KG1 (cell line): ENCODE measurements at places on chromosomes 5 and 9.

DNA sequence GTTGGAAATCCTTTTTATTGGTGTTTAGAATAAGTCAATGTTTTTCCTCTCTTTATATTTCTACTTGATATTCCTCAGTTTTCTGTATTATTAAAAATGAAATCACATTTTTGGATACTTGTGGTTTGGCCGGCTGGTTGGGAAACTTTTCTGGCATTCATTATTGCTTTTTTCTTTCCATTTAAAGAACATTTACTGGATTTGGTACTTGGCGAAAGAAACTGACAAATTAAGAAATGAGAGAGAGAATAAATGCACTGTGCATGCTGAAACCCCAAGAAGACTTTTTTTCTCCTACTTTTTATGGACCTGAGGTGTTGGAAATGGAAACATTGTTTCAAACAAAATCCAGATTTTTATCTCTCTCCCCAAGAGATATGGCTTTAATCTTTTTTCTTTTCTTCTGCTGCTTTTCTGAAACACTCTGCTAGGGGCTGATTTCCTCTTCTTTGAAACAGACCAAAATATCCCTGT lies 128.4 kb downstream of the SNX18 start:
- DNase-seq = no peak

DNA sequence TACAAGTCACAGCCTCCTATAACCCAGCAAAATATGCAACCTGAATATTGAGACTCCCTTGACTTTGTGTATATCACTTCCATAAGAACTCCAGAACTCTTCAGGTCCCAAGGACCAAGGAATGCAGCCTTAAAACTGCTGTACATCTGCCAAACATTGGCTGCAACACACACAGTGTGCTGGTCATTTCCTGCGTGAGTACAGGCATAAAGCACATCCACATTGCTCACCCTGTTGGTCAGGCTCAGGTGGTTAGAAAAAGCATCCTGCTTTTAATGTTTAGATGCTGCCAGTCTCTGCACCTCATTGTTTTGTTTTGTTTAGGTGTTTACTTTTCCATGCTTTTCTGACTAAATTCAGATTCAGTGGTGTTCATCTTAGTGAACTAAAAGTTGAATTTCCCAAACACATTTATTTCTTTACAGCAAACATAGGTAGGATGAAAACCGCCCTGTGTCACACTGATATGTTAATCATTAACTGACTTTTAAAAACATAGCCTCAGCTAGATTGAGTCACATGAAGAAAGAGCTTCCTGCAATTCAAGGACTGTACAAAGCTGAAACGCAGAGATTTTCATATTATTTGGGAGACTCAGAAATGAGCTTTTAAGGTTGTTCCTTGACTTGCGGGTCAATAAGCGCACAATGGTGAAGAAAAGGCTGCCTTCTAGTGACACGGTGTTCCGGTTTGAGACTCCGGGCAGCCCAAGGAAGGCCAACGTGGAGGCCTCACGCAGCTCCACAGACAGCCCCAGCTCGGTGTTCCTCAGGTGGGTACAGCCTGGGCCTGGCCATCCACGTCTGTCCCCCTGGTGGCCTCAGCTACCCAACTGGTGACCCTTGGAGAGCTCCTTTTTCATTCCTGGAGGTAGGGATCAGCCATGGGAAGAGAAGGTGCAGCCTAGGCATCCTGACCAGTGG lies 52.2 kb upstream of the GRAMD2B start:
- no peak for DNase-seq

- no peak for DNase-seq
These were observed 174.7 kb downstream of the NR3C1 start for GRCh38 chr5:143228597-143229293.

DNA sequence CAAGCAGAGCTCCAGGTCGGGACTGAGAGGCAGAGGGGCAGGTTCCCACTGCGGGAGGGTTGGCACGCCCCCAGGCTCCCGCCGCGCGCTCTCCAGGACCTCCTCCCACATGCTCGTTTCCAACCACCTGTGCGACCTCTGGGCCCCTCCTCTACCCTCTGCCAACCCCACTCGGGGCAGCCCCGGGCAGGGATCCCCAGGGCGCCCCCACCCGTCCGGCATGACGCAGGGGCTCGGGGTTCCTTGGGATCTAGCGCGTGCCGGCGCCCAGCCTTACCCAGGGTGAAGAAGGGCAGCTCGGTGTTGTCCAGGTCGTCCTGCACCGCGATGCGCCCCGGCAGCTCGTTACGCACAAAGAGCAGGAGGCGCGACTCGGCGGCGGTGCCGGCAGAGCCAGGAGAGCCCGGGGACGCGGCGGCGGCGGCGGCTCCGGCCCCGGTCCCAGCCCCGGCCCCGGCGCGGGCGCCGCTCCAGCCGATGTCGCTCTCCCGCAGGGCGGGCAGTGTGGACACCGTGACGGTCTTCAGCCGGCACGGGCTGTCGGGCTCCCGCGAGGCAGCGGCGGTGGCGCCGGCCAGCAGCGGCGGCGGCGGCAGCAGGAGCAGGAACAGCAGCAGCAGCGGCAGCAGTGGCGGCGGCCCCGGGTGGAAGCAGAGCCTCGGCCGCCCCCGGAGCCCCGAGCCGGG lies 494 bp downstream of the ASTN2 start:
- no peak for DNase-seq

DNA sequence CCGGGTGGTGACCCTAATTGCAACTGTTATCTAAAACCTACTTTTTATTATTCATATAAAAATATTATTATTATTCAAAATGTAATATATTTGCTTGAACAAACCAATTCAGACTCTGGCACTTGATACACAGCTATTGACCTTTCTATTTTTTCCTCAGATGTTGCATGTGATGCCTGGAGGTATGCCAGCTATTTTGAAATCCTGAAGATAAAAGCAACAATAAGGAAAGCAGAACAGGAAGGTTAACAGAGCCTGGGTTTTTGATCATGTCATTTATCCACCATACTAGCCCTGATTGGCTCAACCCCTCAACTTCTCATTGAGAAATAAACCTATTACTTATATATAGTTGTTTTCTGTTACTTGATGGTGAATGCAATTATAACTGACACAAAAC lies 340.9 kb upstream of the KIF2A start:
- DNase-seq = no peak

GRCh38 chr9:36127652-36128244 lies 8.8 kb upstream of the GLIPR2 start:
- DNase-seq = no peak

GRCh38 chr5:96051401-96051830 lies 89.8 kb upstream of the ELL2 start:
- DNase-seq = no peak

- no peak for DNase-seq
These were observed 4.0 kb downstream of the FOXE1 start for GRCh38 chr9:97856857-97857605.

DNA sequence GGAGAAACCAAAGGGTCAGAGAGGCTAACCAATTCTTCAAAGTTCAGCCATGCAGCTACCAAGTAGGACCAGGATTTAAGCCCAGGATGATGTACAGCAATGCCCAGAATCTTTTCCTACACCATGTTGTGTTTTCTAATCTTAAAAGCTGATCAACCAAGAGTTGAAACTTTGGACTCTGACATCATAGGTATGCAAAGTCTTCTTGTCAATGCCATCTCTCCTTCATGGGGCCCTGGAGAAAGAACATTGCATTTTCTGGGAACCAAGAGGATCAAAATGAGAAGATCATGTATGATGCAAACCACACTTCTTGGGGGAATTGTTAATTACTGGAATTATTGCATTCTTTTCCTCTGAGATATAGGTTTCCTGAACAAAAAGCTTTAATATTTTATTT lies 54.4 kb upstream of the XPA start:
- DNase-seq = no peak

DNA sequence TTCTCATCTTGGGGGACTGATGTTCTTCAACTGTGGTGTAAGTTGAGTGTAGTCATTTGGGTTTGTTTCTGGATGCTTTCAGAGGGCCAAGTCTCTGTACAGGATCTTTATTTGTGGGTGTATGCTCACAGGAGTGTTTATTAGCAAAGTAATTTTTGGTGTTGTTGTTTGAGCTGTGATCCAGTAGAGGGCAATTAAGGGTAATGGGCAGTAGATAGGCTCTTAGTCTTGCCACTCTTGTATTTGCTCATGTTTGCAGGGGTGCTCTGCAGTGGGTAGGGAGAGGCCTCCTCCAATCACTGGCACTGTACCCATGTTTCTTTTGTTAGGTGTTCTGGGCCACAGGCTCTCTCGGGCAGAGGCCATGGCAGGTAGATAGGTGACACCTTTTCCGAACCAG lies 45.9 kb upstream of the ITGA2 start:
- no peak for DNase-seq

- DNase-seq = no peak
These were observed 264.8 kb downstream of the CETN3 start for GRCh38 chr5:90144625-90145327.

- DNase-seq = no peak
These were observed 131.2 kb upstream of the ANKH start for GRCh38 chr5:15002791-15003190.

GRCh38 chr9:26157411-26157810 lies 479.2 kb upstream of the TUSC1 start:
- no peak for DNase-seq

DNA sequence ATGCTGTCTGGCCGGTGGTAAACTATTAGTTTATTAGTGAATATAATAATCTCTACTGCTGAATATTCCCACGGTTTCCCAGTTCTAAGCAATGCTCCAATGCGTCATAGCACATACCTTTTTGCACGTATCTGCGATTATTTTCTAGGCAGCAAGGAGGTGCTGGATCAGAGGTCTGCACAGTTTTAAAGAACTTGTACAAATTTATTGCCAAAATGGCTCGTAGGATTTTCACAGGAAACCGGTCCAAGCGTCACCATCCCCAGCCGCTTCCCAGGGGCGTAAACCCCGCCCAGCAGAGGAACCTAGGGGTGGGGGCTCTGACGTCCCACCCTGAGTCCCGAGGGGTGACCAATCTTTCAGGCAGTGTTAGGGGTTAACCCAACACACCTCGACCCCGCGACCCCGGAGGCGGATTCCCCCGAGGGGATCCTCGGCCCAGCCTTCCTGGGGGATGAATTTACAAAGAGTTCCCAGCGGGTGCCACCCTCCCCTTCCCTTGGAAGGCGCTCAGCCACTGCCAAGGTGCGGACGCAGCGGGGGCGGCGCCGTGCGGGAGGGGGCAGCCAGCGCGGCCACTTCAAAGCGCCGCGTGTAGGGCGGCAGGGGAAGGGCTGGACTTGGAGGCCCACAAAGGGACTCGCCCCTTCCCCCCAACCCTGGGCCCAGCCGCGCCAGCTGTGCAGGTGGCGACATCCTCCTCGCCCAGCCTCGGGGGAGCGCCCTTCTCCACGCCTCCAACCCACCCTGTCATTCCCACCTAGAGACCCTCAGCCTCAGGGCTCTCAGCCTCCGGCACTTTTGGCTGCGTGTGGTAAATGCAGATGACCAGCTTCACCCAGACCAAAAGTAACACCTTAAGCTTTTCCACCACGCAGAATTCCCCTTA lies 43.5 kb upstream of the TCF7 start:
- no peak for DNase-seq

DNA sequence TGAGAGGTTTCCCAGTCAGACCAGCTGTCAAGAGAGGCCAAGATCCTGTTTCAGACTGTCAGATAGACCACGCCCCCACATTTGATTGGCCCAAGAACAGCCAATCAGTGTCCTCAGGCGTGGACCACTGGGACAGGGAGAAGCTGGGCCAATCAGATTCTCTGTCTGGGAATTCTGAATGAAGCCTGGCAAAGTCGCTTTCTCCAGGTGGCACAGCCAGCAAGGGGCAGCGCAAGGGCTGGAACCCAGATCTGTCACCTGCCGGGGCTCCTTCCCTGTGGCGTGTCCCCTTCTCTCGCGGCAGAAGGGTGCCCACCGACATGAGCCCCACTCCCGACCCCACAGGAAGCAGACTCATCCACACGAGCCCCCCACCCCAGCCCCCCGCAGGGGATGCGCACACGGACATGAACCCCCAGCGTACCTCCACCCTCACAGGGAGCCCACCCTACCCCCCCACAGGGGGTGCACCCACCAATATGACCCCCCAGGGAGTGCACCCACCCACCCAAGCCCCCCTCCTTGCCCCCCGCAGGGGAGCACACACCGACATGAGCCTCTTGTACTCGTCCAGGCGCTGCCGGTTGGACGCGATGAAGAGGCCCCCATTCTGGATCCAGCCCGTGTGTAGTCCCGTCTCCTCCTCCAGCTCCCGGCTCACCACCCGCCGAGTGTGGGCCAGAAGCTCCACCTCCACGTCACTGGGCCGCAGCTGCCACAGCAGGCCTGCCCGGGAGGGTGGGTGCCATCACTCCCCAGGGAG lies 6.1 kb downstream of the SARDH start:
- DNase-seq = no peak

- DNase-seq = no peak
These were observed 24.4 kb upstream of the TRIO start for GRCh38 chr5:14118551-14119320.

- no peak for DNase-seq
These were observed 35.7 kb upstream of the ROR2 start for GRCh38 chr9:91985692-91986091.

DNA sequence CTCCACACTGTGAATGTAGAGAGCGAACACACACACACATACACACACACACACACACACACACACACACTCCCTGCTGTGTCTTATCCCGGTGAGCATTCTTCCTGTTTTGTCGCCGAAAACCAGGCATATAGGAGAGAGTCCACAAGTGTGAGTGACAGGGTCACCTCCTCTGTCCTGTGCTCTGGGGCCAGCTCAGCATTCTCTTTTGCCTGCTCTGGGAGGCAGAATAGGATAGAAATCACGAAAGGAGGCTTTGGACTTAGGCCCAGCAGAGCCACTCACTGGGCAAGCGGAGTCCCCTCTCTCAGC lies 3.0 kb downstream of the LAMC3 start:
- no peak for DNase-seq

DNA sequence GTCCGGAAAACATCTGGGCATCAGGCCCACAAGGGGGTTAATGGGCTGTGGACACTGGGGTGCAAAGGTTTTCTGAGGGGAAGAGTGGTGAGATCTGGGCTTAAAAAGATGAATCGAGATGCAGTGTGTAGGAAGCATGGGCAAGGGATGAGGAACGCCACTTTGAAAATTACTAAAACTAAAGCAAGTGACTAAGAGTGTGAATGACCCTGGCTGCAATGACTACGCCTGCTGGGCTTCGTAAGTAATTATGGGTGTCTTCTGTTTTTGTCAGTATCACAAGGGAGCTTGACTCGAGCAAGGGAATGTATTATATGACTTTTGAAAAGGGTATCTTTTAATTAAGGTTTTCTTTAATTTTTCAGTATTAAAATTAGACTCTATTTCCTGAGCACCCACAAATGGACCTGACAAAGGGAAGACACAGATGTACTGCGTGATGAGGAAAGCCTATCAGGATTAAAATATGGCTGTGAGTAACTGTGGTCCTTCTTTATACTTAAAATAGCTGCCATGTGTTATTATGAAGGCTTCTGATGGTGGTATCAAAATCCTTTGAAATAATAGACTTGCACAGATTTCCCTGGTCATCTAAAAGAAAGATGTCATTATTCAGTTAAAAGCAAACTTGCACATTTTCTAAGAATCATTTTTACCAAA lies 4.2 kb downstream of the CTXN3 start:
- no peak for DNase-seq
